ENCODE measurements at places on chromosomes 2 and 18.

DNA sequence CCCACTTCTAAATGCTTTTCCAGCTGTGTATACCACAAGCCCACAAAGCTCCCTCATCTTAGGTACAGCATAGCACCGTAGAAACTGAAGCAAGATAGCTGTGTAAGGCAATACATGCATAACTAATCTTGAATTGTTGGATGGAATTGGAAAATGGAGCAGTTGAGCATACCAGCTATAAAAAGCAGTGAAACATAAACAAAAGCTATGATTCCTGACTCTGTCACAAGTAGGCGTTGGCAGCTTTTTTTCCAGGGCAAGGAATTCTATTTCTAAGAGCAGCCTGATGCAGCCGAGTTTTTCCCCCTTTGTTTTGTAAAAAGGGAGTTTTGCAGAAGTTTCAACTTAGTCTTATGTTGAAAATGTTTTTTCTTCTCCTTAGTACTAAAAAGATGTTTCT is 32.4 kb downstream of the MOGAT1 start:
- peak; percentile 1 for DNase-seq

DNA sequence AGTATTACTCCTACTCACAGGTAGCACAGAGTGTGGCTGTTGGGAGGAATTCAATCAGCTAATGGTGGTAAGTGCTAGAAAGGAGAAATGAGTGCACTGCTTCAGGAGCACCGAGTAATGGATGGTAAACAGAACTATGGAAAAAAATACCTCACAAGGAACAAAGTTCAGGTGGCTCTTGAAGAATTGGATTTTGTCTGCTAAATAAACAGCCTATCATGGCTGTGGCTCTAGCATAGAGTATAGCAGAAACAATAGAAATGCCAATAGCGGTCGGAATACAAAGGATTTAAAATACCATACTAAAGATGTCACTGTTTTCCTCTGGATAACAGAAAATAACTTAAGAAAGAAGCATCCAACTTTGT is 482.5 kb downstream of the NUP35 start:
- DNase-seq: no peak

- DNase-seq: no peak
These were observed 132.3 kb downstream of the FOXI3 start for GRCh38 chr2:88320076-88320773.

- peak; percentile 63 for DNase-seq
These were observed 6.2 kb downstream of the PRKD3 start for GRCh38 chr2:37318401-37318800.

GRCh38 chr18:30967701-30968100 is 74.8 kb downstream of the DSC3 start:
- DNase-seq: no peak

- DNase-seq: no peak
These were observed 193.5 kb upstream of the CHST9 start for GRCh38 chr18:27378431-27379095.

DNA sequence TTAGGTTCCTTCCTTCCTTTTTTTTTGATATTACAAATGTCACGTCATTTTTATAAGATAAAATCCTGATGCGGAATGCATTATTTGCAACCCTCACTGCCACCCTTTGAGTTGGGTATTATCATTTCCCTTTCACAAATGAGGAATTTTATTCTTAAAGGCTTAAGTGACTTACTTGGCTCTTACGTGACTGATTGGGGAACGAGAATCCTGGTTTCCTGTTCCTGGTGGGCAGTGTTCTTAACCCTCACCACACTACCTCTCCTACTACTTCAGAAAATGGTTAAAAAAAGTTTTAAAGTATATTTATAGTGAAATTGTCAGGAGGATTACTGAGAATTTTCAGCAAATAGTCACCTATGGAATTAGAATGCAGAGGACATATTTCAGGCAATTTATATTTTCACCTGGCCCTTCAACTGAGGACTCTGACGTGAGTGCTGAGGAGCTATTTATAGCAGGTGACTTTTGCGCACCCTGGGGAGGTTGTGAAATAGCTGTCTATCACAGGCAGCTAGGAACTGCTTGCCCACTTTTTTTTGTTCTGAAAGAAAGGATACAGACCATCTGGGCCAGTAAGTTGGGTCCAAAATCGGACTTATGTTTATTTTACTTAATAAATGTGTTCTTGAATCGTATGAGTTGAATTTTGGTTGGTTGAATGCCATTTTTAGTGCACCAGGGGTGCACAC is 18.7 kb upstream of the RASGRP3 start:
- peak; percentile 46 for DNase-seq

All from fibroblast of the conjunctiva (primary cell).